ENCODE measurements at places on chromosomes 1 and 21.

GRCh38 chr1:83860490-83861221 lies 138.3 kb downstream of the TTLL7 start:
- peak; percentile 50 for DNase-seq

- DNase-seq = no peak
Observed at GRCh38 chr1:46545784-46546183, 5.7 kb downstream of the KNCN start.

DNA sequence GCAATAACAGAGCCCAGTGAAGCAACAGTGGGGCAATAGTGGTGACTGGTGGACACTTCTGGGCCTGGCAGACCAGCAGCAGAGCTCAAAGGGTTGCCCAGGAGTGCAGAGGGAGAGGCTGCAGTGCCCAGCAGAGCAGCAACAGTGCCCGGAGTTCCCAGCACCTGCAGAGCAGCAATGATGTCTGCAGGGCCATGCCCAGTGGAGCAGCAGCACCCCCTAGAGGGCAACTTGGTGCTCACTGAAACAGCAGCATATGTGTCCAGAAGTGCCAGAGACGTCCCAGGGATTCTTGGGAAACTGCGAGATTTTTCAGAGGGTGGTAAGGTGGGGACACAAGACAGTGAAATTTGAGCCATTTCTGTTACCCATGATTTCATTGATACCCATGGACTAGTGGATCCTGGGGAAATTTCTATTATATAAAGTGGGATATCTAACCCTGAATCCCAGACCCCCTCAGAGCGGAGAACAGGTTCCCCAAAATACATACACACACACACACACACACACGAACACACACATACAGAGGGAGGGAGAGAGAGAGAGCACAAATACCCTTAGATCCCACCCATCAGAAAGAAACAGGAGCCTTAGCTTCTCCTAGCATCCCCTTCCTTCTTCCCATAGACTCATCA lies 156.9 kb upstream of the GJB5 start:
- DNase-seq = no peak

GRCh38 chr1:152182944-152183361 lies 23.9 kb upstream of the RPTN start:
- no peak for DNase-seq

DNA sequence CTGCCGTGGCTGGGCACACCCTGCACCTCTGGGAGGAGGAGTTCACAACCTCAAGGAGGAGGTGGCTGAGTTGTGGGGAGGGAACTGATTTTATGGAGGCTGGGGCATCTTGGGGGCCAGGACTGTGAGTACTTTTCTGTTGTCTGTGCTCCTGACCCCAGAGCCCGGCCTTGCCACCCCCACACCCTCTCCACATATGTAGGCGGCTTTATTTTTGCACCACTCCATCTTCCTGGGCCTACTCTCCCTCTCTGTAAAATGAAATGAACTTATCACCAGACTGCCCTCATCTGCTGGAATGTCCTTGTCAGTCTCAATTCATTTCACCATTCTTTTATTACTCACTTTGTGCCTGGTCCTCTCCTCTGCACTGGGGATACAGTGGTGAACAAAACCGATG lies 12.8 kb downstream of the FOXD2 start:
- no peak for DNase-seq

- DNase-seq = no peak
Observed at GRCh38 chr1:223125766-223126165, 17.3 kb downstream of the TLR5 start.

- no peak for DNase-seq
Observed at GRCh38 chr1:232861107-232861506, 55.9 kb downstream of the MAP10 start.

Measured in stimulated activated CD8-positive, alpha-beta memory T cell treated with anti-CD3 and anti-CD28 coated beads, Interleukin-7, amount 100 ng/mL, for 4 hours (primary cell).